SK-MEL-5 (cell line): ENCODE measurements at places on chromosomes 16 and 17. TPM values are rescaled to one million over a fixed set of nuclear protein-coding genes. Genes with fewer than 3 reads are reported as not detected.

The EXOC3L1 gene
- total RNA-seq, result not detected in 2 replicates

The GPR139 gene
- not detected in 2 replicates for total RNA-seq

The FAM83G gene
- 0.61 and 0.85 TPM in 2 replicates for total RNA-seq

The KRTAP4-4 gene
- not detected in 2 replicates for total RNA-seq

GRCh38 chr17:49545806-49546545 is 29.7 kb upstream of the NXPH3 start:
- no peak for DNase-seq

DNA sequence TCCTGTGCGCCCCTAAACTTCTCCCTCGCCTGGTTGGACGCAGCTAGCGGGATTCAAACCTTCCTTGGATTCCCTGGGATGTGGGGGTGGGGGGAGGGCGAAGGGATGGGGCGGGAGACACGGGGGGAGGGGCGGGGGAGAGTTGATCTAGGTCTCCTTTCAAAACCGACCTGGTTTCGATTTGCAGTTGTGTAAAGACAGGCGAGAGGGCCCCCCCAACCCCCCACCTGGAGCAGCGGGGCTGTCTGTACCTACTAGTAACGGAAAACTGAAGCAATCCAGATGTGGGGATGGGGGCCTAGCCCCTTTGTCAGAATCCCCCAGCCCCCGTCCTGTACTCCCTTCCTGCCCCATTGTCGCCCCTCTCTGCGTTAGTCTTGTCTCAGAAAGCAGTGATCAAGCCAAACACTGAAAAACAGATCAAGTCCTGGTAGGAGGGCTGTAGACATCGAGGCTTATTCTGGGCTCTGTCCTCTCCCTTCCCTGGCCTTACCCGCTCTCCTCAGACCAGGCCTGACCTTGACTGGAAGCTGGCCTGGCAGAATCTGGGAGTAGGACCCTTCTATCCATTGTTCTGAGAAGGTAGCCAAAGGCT is 902 bp downstream of the DLX4 start:
- DNase-seq, result no peak

GRCh38 chr17:34156741-34157589 is 98.1 kb upstream of the CCL2 start:
- DNase-seq, result no peak

DNA sequence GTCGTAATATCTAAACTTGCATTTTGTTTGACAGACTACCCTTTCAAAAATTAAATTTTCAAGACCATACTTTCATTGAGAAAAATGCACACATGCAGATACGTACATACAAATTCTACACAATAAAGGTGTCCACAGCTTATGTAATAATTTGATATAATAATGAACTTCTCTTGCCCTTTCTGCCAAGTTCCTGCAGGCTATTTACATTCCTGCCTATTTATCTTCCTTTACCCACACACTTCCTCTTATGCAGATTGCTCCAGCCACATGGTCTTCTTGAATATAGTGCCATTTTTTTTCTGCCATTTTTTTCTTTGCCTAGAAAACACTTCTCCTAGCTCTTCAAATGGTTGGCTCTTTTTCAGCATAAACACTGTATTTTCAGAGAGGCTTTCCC is 826.9 kb upstream of the CDH8 start:
- DNase-seq, result no peak

GRCh38 chr17:37717627-37718323 is 27.1 kb downstream of the HNF1B start:
- no peak for DNase-seq

GRCh38 chr17:45828582-45829133 is 16.0 kb upstream of the SPPL2C start:
- DNase-seq, result no peak

DNA sequence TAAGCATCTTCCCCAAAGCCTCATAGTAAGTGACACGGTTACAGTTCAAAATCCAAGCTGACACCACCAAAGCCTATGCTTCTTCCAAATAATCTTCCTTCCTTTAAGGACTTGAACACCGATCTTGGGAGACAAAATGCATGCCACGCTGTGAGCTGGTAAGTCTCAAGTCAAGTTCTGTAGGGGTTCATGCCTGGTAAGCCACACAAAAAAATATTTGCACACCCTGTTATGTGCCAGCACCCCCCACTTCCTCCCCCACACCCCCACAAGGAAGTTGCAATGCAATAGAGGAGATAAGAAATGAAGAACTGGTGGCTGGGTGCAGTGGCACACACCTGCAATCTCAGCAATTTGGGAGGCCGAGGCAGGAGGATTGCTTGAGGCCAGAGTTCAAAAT is 5.6 kb downstream of the NOG start:
- no peak for DNase-seq

DNA sequence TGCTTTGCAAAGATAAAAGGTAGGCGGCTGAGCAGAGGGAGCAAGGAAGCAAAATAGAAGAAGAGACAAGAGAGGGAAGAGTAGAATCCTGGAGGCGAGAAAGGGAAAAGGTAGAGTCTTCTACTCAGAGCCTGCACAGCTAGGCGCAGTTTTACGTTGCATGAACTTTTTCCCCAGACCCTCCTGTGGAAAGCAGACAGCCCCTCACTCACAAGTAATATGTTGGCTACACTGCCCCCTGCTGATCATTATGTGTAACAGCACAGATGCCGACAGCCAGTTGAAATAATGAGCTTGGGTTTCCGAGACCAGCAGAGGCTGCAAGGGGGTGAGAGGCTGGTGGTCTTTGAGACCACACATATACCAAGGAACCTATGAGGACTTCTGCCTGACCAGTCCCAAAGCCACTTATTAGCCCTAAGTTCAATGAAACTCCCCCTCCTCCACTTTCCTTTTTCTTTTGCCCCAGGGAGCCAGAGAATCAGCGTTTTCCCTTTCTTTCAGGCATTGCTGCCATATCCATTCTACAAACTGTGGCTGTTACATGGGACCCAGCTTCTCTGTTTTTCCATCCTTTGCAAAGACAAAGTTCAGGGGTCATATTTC is 22.5 kb upstream of the CMTR2 start:
- peak; percentile 49 for DNase-seq

DNA sequence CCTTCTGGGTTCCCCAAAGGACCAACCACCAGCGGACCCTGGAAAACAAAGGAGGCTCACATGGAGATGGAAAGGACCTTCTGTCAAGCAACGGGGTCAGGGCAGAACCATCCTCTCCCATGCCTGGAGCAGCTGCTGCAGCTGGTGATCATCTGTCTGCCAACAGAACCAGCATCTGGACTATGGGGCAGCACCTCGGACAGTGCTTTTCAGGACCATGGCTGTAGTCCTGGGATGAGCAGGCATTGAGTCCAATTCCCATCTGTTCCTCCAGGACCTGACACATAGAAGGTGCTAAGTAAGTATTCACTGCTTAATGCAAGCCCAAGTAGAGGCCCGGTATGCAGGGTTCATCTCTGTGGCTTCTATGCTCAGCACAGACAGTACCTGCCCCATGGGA is 304.7 kb downstream of the XYLT1 start:
- DNase-seq, result no peak

DNA sequence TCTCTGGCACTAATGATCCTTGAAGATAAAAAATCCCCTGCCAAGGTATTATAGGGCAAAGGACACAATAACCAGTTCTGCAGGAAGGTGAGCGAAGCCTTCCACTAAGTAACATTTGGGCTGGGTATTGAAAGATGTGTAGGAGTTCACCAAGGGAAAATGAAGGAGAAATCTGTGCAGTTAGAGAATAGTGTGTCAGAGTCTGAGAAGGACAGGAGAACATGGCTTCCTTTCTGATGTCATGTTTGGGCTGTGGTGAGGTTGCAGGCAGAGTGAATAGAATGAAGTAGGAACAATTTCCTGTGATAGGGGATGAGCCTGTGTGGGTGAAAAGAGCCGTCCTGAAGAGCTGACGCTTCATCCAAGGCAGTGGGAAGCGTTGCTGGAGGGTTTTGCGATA is 24.1 kb upstream of the CIITA start:
- DNase-seq, result no peak

DNA sequence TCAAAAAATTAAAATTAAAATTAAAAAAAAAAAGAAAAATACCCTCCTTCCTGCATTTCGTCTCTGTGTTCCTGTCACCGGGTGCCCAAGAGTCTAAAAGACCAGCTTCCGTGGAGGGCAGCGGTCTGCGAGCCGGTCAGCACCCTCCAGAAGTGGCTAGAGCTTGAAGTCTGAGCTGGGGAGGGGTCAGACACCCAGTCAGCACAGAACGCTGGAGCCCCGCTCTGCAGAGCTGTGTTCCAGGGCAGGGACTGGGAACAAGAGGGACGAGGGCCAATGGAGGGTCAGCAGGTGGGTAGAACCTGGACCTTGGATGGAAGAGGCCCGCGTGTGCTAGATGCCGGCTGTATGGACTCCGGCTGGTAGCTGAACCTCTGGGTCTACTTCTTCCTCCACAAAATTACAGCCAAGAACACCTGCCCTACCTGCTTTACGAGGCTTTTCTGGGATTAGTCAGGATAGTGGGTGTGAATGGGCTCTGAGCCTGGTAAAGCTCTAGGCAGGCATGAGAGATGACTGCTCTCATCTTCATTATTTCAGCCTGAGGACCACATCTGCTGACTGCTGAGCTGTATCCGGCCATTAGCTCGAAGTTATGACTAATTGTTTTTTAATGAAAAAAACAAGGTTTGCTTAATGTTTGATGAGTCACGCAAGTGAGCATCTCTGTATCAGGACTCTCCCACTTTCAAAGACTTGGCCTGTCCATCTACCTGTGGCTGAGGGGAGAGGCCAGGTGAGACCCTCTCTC is 5.9 kb downstream of the TRPV1 start:
- no peak for DNase-seq
